ENCODE measurements at places on chromosomes 5 and 9.

GRCh38 chr9:37988041-37988440, 81.0 kb downstream of the SHB start:
- DNase-seq: no peak

DNA sequence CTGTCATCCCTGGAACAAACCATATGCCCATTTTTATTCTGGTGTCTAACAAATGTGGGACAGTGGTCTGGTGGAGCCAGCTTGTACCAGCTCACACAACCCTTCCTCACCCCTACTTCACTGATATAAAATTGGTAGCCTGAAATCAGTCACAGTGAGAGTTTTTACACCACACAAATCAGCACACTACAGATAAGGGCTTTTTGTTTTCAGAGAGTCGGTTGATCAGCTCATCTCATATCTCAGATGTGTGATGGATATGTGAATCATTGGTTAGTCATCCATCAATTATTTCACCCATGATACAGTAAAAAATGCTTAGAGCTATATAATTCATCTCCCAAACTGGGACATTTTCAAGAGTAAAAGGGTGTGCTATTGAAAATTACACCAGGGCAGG, 529.2 kb downstream of the EBF1 start:
- no peak for DNase-seq

- DNase-seq: no peak
Observed at GRCh38 chr5:79990205-79990597, 861 bp downstream of the MTX3 start.

- no peak for DNase-seq
Observed at GRCh38 chr9:126203313-126203712, 123.3 kb upstream of the MVB12B start.

DNA sequence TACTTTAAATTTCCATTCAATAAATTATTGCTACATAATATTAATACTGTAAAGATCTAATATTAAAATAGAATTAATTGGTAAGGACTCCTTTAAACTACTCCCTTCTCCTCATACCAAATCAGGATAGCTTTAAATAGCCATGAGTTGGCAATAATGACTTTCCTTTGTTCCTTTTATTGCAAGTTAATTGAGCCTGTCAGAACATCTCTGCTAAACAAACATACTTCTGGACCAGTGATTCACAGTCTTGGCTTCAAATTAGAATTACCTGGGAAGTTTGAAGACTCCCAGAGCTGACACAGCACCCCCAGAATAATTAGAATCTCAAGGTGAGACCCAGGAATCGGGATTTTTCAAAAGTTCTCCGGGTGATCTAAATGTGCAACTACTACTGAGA, 18.7 kb downstream of the C5orf58 start:
- DNase-seq: no peak

DNA sequence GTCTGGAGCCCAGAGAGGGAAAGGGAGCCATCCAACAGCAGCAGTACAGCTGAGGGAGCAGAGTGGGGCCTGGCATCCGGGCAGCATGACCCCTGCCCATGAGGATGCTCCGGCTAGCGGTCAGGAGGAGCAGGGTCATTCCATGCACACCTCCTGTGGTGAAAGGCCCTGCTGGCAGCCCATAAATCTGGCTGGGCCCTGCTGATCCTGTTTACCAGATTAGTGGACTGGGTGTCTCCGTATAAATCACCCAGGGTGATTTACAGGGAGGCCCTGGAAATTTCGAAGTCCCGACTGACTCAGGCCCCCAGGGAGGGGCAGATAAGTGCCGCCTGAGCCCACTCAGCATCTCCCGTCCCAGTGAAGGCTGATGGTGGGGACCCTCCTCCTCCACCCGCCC, 117.6 kb upstream of the HAND1 start:
- DNase-seq: no peak
